Activated naive CD4-positive, alpha-beta T cell treated with Interleukin-2 at 50 U/mL for 16 hours (primary cell): ENCODE measurements at places on chromosomes 5 and 9.
A peak's percentile ranks its signal among the peaks of the same experiment; 100 is the strongest.

- no peak for DNase-seq
Observed at GRCh38 chr9:94687451-94687850, 39.0 kb upstream of the AOPEP start.

- DNase-seq, result no peak
Observed at GRCh38 chr9:70603020-70603411, 188.6 kb upstream of the KLF9 start.

GRCh38 chr5:9439531-9440292 lies 106.2 kb downstream of the SEMA5A start:
- DNase-seq, result no peak

- no peak for DNase-seq
Observed at GRCh38 chr5:102087906-102088305, 208.2 kb downstream of the SLCO4C1 start.

- no peak for DNase-seq
Observed at GRCh38 chr5:115983519-115983918, 21.2 kb downstream of the LVRN start.

DNA sequence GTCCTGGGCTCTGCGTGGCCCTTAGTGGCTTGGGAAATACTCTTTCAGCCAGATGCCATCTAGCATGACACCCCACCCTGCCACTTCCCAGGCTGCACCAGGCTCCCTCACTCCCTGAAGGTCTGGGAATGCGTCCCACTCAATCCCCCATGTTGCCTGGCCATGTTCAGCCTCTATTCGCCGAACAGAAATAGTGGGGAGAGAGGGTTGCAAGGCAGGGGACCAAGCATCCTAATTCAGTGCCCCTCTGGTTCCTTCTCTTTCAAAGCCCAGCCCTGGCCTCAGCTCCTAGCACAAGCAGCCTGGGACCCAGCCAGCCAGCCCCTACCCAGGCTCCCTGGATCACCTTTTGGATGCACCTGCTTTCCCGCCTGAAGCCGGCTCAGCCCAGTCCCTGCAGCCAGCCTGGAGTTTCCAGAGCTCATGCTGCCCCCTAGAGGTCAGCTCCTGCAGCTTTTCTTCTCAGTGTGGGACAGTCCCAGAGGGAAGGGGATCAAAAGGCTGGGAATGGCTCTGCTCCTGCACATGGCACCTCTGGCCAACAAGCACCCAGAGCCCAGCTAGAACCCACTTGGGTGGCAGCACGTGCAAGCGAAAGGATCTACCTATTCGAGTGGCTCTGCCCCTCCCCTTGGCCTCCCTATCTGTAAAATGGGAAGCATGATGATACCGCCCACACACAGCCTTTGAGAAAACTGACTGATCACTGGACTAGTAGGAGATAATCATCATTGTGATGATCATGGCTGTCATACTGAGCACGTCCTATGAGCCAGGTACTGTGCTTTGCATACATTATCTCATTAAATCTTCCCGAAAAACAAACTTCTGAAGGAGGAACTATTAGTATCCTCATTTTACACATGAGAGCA lies 48.7 kb upstream of the C5orf58 start:
- peak; percentile 24 for DNase-seq

DNA sequence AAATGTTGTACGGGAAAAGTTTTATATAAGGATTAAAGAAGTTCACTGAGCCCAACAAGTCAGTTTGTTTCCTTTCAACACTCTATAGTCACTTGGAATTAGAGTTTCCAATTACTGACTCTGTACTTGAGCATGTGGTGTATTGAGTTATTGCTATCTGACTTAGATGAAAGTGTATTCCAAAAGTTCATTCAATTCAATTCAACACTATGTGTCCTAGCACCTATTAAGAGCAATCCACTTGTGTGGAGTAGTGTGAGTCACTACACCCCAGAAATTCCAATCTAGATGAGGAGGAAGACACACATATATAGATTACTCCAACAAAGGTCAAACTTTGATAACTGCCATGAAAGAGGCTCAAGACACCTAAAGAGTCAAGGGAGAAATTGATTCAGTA lies 98.2 kb upstream of the SLCO6A1 start:
- DNase-seq, result no peak

GRCh38 chr9:133845440-133845839 lies 107.3 kb upstream of the SARDH start:
- no peak for DNase-seq

DNA sequence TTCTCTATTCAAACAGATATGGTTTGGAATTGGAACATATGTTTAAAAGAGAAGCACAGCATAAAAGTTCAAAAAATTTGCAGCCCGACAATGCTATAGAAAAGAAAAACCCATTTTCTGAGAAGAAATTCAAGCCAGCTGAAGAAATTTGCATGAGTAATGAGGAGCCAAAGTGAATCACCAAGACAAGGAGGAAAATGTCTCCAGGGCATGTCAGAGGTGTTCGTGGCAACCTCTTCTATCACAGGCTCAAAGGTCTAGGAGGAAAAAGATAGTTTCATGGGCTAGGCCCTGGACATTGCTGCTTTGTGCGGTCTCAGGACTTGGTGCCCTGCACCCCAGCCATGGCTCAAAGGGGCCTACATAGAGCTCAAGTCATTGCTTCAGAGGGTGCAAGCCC lies 134.8 kb upstream of the ADAMTS16 start:
- no peak for DNase-seq

- DNase-seq, result no peak
Observed at GRCh38 chr5:39740404-39740803, 315.6 kb upstream of the DAB2 start.

- DNase-seq, result no peak
Observed at GRCh38 chr5:148486456-148486855, 102.7 kb downstream of the FBXO38 start.

GRCh38 chr5:169979871-169980270 lies 424 bp downstream of the INSYN2B start:
- no peak for DNase-seq

DNA sequence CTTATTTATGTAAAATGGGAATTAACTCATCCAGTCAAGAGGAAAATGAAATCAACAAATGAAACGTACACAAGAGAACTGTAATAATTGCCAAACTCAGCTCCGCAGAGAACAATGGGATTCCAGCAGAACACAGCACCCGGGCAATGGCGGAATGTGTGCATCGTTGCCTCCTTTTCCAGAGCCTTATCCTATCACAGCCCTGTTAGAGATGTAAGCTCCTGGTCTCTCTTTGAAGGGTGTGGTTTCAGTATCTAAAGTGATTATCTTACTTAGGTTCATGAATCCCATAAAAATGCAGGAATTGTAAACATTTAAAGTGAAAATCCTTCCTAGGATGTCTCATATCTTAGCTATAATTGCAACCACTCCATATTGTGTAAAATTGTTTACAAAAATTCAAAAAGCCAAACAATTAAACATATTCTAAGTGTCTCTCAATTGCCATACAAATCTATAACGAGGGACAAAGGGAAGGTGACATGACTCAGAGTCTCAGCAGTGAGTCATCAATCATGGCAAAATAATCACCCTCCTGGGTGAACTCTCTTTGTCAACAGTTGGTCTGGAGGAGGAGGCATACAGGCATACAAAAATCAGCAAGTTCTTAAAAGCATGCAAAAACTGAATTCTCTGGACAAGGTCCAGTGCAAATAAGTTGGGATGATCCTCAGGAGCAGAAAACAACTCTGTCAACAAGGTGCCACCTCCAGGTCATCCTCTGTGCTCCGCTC lies 22.6 kb downstream of the SEMA5A start:
- no peak for DNase-seq

- no peak for DNase-seq
Observed at GRCh38 chr9:2567922-2568321, 53.7 kb upstream of the VLDLR start.

- DNase-seq, result no peak
Observed at GRCh38 chr5:72137826-72138409, 30.6 kb downstream of the MAP1B start.

GRCh38 chr5:174493530-174493929 lies 230.9 kb upstream of the MSX2 start:
- no peak for DNase-seq

- no peak for DNase-seq
Observed at GRCh38 chr5:173868096-173868880, 19.9 kb upstream of the CPEB4 start.

DNA sequence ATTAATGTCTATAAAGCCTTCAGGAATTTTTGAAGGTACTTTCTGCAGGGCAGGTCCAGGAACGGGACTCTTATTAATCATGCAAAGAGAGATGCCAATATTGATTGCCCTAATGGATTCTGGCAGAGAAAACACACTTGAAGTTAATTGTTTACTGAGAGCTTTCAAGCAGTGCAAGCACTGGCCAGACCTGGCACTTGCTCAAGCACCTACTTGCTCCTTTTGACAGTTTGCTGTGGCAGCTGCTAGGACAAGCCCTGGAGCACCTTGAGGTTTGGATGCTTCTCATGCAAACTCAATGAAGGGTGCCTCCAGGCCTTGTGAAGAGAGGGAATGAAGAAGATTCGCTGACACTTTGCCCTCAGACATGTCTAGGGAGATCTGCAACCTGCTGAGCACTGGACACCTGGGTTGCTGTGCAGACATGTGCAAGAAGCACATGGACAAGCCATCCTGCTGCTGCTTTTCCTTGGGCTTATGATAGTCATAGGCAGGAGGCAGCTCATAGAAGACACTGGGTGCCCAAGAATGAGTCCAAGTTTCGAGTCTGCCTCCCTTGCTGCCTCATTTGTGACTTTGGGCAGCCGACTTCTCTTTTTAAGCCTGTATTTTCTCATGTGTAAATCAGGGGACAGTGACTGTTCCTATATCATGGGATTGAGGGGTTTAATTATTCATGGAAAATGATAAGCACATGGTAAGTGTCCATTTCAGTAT lies 88.8 kb upstream of the EQTN start:
- no peak for DNase-seq
